ENCODE measurements at places on chromosomes 1 and 21. TPM values are rescaled to one million over a fixed set of nuclear protein-coding genes. Genes with fewer than 3 reads are reported as not detected.

Gene PRMT6
- 14.4 TPM for polyA plus RNA-seq

Gene APH1A
- polyA plus RNA-seq = 103 TPM

Gene FCMR
- polyA plus RNA-seq = 6.5 TPM

Gene WRAP73
- polyA plus RNA-seq = 5.3 TPM

DNA sequence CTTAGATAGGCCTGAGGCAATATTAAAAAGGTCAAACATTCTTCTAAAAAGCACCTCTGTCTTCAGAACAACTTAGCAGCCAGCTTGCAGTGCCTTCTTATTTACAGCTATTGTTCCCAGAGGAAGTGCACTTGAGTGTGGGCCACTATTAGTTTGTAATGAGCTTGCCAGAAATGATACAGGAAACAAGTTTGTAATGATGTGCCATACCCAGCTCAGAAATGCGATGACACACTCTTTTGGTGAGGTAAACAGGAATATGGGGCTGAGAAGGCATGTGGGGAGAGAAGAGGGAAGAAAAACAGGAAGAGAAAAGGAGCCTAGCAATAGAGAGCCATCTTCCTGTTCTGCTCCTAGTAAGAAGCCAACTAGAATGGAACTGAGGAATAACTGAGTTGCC lies 295.4 kb downstream of the AGBL4 start:
- no peak for DNase-seq

GRCh38 chr21:43338951-43339350 lies 88.0 kb downstream of the SIK1 start:
- no peak for DNase-seq

DNA sequence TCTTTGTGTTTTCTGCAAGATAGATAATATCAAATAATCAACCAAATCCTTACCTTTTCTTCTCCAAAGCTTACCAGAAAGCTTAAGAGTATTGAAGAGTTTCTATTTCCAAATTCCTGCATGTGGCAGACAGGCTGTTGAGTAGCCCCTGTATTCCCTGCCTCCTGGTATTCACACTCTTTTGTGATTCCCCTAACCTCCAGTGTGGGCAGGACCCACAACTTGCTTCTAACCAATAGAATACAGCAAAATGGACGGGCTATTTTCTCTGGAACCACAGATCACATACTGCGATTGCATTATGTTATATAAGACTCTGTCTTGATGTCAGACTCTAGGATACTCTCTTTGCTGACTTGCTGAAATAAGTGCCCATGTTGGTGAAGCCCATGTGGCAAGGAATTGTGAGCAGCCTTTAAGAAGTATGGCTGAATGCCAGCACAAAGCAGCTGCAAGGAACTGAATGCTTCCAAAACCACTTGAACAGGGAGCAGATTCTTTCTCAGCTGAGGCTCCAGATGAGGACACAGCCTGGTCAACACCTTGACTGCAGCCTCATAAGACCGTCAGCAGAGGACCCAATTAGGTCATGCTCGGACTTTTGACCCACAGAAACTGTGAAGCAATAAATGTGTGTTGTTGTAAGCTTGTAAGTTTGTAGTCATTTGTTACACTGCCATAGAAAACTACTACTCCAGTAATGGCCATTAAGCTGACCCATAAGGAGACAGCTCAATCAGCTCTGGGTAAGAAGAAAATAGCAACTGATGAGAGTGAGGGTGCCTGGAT lies 47.9 kb upstream of the PLXNA2 start:
- no peak for DNase-seq

GRCh38 chr21:38012672-38013071 lies 96.4 kb upstream of the KCNJ6 start:
- no peak for DNase-seq
